ENCODE measurements at places on chromosomes 1 and 21.

DNA sequence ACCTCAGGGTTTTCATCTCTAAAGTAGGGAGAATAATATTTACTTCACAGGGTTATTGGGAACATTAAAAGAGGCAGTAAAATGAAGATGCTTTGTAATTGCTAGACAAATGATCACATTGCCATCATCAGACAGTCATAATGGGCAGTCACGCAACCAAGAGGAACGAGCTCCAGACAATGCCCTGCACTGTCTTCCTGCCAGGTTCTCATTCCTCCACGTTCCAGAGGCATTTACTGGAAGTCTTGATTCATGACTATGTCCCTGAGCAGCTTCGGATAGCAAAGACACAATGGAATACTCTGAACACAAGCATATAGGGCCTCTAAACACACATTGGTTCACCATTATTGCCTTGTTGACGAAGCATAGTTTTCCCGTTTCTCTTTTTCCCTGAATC, 389.7 kb downstream of the NTNG1 start:
- H3K27ac ChIP-seq, result no peak overlapping the region
- H3K4me1 ChIP-seq, result peaks cover under 1% of the 10 kb centered on the region
- no peak overlapping the region for H3K4me3 ChIP-seq
- no peaks in the 10 kb centered on the region for H3K36me3 ChIP-seq
- peaks cover 2% of the 10 kb centered on the region for H3K27me3 ChIP-seq
- DNase-seq, result no peak

DNA sequence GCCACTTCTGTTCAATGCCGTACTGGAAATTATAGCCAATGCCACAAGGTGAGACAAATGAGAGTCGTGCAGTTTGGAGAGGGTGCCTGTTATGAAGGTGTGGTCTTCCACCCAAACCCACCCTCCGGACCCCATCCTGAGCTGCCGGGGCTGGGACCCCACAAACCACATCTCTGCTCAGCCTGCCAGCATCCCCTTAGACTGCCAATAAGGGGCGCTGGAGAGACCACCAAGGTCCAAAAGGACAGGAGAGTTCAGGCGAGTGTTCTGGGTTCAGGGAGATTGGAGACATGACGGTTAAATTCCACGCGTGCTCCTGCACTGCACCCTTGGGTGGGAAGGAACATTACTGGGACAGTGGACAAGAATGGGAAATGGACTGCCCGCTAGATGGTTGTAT, 48.7 kb upstream of the COL18A1 start:
- H3K36me3 ChIP-seq, result no peaks in the 10 kb centered on the region
- H3K4me1 ChIP-seq, result peaks cover 7% of the 10 kb centered on the region
- H3K27ac ChIP-seq, result no peak overlapping the region
- no peak for DNase-seq
- no peak overlapping the region for H3K4me3 ChIP-seq

DNA sequence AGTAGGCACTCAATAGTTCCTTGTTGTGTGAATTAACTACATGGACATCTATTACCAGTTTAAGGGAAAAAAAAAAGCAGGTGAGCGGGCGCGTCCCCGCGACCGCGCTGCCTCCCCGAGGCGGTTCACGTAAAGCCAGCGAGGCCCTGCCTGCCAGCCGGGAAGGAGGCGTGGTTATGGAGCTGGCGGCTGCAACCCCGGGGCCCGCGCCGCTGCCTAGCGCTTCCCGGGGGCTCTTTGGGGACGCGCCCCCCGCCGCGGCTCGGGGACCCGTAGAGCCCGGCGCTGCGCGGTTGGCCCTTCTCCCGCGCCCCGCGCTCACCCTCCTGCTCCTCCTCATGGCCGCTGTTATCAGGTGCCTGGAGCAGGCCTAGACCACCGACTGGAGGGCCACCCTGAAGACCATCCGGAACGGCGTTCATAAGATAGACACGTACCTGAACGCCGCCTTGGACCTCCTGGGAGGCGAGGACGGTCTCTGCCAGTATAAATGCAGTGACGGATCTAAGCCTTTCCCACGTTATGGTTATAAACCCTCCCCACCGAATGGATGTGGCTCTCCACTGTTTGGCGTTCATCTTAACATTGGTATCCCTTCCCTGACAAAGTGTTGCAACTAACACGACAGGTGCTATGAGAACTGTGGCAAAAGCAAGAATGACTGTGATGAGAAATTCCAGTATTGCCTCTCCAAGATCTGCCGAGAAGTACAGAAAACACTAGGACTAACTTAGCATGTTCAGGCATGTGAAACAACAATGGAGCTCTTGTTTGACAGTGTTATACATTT, 2.6 kb upstream of the CC2D1B start:
- no peaks in the 10 kb centered on the region for H3K27me3 ChIP-seq
- peaks cover 19% of the 10 kb centered on the region for H3K36me3 ChIP-seq
- H3K4me3 ChIP-seq, result peak overlapping the region; percentile 72

- no peaks in the 10 kb centered on the region for H3K27me3 ChIP-seq
- no peak overlapping the region for H3K4me3 ChIP-seq
- peaks cover 37% of the 10 kb centered on the region for H3K36me3 ChIP-seq
- H3K27ac ChIP-seq, result no peak overlapping the region
- H3K4me1 ChIP-seq, result peaks cover 15% of the 10 kb centered on the region
Measured at GRCh38 chr1:92340154-92340553, 41.3 kb downstream of the RPAP2 start.

DNA sequence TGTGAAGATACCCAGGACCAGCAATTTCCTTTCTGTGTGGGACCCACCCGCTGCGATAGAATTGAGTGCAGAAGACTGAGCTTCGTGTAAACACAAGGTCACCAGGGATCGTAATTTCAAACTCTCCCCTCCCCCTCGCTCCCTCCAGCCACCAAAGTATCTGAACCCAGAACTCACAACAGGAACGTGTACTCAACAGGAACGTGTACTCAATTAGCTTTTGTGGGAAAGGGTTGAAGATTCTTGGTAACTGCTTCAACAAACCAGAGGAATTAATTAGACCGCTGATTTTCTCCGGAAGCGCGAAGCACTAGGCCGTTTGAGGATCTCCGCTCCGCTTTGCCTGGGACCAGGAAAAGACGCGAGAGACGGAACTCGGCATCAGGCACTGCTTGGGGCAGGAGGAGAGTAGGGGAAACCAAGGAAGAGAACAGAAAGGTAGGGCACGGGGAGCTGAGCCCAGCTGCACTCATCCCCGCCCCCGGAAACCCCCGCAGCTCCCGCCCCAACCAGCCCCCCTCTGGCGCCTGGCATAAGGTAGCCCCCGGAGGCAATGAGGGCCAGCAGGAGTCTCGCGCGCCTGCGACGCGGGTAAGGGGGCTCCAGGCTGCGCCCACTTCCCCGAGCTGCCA, 453 bp downstream of the DRAM2 start:
- H3K36me3 ChIP-seq, result peaks cover 33% of the 10 kb centered on the region
- peak; percentile 27 for DNase-seq
- H3K4me1 ChIP-seq, result peaks cover 39% of the 10 kb centered on the region
- H3K27me3 ChIP-seq, result no peaks in the 10 kb centered on the region
- peak overlapping the region; percentile 100 for H3K27ac ChIP-seq

DNA sequence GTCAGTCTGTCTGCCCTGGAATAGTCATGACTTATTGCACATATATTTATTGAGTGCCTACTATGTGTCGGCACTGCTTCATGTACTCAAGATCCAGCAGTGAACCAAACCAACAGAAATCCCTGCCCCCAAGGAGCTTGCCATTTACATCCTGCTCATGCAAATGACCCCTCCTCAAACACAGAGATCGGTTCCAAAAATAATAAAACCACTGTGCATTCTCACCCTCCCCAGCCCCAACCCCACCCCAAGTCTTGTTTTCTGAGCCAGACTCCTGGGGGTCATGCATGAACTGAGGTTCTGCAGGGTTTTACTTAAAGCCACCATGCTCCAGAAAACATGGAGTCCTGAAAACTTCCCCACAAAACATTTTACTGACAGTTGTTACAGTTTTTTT, 61.9 kb downstream of the KIAA0040 start:
- H3K4me3 ChIP-seq, result no peak overlapping the region
- no peaks in the 10 kb centered on the region for H3K4me1 ChIP-seq
- DNase-seq, result no peak
- H3K27me3 ChIP-seq, result peaks cover 6% of the 10 kb centered on the region
- H3K36me3 ChIP-seq, result no peaks in the 10 kb centered on the region
- H3K27ac ChIP-seq, result no peak overlapping the region

- no peaks in the 10 kb centered on the region for H3K27me3 ChIP-seq
- peaks cover 90% of the 10 kb centered on the region for H3K4me1 ChIP-seq
- DNase-seq, result peak; percentile 57
- peaks cover 11% of the 10 kb centered on the region for H3K36me3 ChIP-seq
Measured at GRCh38 chr1:89610457-89611011, 22.4 kb upstream of the LRRC8C start.

DNA sequence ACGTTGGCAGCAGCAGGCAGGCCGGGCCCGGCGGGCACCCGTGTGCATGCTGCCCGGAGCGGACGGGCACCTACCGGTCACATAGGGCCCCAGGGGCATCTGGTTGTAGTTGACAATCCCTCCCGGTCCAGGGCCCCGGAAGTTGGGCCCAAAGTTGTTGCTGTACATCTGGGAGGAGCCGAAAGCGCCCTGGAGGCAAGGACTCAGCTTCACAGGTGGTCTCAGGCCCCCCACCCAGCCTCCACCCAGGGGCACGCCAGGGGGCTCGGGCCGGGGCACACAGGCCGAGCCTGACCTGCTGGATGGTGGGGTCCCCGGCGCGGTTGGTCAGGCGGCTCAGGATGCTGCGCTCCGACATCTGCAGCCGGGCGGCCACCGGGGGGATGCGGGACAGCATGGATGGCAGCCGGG, 60.6 kb downstream of the KCNAB2 start:
- no peak overlapping the region for H3K27ac ChIP-seq
- peaks cover 8% of the 10 kb centered on the region for H3K27me3 ChIP-seq
- H3K4me1 ChIP-seq, result no peaks in the 10 kb centered on the region
- H3K4me3 ChIP-seq, result no peak overlapping the region
- DNase-seq, result no peak
- H3K36me3 ChIP-seq, result no peaks in the 10 kb centered on the region

DNA sequence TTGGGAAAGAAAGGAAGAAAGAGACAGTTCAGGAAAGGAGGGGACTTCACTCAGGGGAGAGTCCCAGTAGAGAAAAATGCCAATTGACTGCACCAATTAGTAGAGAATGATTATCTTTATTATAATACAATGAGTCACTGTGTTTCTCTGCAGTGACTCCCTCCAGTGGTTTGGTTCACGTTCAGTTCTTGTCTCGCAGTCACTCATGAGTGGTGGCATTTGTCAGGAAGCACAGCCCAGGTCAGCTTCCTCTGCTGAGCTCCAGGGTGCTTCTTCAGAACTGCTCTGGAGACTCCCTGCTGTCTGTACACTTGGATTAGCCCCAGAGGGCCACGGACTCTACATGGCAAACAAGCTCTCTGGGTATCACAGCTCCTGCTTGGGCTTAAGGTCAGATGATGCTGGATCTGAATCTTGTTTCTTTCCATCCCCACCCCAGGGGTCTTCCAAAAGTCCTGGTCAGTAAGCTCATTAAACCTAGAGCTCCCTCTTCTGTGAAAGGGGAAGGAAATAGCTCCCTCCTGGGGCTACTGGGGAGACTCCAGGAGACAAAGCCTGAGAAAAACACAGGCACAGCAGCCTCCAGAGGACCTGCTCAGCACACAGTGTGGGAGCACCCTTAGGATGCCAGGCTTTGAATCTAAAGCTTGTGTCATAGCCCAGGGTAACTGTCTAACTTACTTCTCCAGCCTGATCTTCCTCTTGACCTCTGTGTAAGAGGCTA, 619.0 kb downstream of the AJAP1 start:
- no peaks in the 10 kb centered on the region for H3K4me1 ChIP-seq
- peaks cover 3% of the 10 kb centered on the region for H3K27me3 ChIP-seq
- H3K4me3 ChIP-seq, result no peak overlapping the region
- DNase-seq, result no peak
- H3K36me3 ChIP-seq, result no peaks in the 10 kb centered on the region

- no peak for DNase-seq
- H3K36me3 ChIP-seq, result peaks cover 23% of the 10 kb centered on the region
- no peak overlapping the region for H3K4me3 ChIP-seq
- H3K4me1 ChIP-seq, result peaks cover 61% of the 10 kb centered on the region
- H3K27me3 ChIP-seq, result peaks cover 2% of the 10 kb centered on the region
Measured at GRCh38 chr21:31658053-31658452, 1.4 kb upstream of the SOD1 start.

DNA sequence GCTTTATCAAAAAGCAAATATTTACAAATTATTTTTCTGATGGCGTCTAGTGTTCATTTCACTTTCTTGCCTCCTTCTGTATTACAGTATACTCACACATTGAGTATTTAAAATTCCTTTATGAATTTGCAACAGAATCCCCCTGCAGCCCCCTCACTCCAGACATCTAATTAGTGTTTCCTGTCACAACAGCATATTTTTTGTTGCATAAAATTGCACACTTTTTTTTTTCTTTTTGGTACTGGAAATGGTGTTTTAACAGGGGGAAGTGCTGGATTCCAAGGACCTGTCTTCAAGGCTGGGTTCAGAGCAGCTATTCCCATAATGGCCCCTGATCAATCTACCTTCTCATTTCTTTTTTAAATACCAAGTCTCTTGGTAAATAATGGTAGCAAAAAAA, 184.3 kb upstream of the HMCN1 start:
- peaks cover 4% of the 10 kb centered on the region for H3K4me1 ChIP-seq
- no peak overlapping the region for H3K4me3 ChIP-seq
- no peak for DNase-seq
- no peak overlapping the region for H3K27ac ChIP-seq
- H3K27me3 ChIP-seq, result no peaks in the 10 kb centered on the region

- H3K27ac ChIP-seq, result no peak overlapping the region
- no peaks in the 10 kb centered on the region for H3K36me3 ChIP-seq
- no peak overlapping the region for H3K4me3 ChIP-seq
- no peaks in the 10 kb centered on the region for H3K4me1 ChIP-seq
Measured at GRCh38 chr1:55965981-55966461, 613.3 kb downstream of the PLPP3 start.

DNA sequence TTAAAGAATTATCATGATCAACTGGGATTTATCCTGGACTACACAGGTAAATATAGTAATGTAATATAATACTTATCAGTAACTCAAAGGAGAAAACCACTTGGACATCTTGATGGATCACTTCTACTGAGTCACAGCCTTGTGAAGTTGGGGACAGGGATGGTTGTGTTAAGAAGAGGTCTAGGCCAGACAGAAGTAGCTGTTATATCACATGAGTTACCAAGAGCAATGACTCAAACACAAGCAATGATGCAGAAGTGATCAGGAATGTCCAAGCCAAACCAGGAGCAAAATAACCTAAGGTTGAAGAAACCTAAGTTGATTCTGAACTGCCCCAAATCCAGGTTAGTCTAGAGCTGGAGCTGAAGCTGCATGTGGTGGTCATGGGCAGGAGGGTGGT, 424.5 kb upstream of the DAB1 start:
- H3K4me3 ChIP-seq, result no peak overlapping the region
- no peak for DNase-seq
- no peak overlapping the region for H3K27ac ChIP-seq
- no peaks in the 10 kb centered on the region for H3K36me3 ChIP-seq
- no peaks in the 10 kb centered on the region for H3K27me3 ChIP-seq

DNA sequence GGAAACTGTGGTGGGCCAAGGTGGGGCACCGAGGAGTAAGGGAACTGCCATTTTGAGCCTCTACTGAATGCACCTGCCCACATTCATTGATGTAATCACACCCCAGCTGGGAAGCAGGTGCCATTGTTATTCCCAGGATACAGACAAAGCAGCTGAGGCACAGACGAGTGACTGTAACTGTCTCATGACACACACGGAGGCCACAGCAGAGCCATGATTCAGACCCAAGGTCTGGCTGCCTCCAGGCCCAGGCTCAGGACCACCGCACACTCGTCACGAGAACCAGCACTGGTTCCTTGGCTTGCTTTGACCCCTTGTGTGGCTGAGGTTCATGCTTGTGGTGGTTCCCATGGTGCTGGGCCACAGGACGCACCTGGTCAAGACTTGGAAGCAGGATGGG, 45.6 kb upstream of the CLIC4 start:
- no peaks in the 10 kb centered on the region for H3K36me3 ChIP-seq
- no peak overlapping the region for H3K4me3 ChIP-seq
- DNase-seq, result no peak
- H3K27ac ChIP-seq, result no peak overlapping the region
- peaks cover 9% of the 10 kb centered on the region for H3K4me1 ChIP-seq
